Immature natural killer cell (primary cell): ENCODE measurements at places on chromosomes 5 and 9.

GRCh38 chr9:77922591-77922990 lies 109.0 kb downstream of the GNAQ start:
- DNase-seq = no peak

DNA sequence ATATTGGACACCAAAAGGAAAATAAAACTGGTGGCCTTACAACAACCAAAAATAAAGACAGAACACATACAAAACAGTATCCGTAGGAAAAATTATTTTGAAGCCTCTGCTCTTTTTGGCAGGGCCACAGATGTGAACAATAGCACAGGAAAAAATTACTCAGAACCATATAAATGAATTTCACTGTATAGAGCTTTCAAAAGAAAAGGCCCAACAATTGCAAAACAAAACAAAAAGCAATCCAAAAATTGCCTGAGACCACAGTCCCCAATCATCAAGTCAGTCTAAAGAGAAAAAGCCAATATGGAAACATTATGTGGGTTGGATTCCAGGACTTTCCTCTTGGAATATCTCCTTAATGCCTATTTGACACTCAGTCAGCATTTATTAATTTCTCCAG lies 243.8 kb downstream of the CEMIP2 start:
- DNase-seq = no peak

DNA sequence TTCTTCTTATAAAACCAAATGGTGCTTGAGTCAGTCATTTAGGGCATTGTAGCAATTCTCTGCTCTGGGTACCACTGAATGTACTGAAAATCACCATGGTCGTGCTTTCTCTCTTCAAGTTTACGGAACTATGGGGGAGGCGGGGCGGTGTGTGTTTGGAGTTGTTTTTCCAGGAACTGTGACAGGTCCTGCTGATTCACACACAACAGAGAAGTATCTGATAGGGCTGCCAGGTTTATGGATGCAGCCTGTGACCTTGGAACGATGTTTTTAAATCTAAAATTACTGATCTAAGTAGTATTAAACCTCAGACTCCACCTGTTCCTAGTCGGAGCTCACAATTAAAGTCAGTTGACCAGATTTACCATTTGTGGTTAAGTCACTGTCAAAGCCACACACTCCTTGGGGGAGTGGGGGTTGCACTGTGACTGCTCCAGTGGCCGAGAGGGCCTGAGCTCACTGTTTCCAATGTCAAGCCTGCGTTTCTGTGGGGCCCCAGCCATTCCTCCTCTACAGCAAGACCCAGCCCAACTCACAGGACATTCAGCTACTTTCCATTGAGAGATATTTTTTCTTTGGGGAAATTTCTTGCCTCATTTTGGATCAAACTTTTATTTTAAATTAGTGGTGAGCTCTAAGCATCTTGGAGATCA lies 44.4 kb downstream of the GADD45G start:
- no peak for DNase-seq

DNA sequence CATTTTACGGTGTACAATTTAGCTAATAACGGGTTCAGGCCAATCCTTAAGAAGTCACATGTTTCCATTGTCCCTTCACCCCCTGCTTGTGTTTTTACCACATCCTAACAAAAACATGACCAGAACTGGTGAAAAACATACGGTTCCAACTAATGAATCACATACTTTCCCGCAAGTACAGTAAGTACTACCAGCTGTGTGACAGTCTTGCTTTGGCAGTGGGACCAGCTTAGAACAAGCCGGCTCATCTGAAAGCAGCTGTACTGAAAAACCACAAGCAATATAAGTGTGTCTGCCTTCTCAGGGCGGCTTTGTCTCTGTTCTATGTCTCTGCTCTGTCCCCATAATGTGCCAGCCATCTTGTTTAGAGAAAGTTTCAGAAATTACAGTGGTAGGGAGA lies 242.5 kb downstream of the BNC2 start:
- DNase-seq = no peak

DNA sequence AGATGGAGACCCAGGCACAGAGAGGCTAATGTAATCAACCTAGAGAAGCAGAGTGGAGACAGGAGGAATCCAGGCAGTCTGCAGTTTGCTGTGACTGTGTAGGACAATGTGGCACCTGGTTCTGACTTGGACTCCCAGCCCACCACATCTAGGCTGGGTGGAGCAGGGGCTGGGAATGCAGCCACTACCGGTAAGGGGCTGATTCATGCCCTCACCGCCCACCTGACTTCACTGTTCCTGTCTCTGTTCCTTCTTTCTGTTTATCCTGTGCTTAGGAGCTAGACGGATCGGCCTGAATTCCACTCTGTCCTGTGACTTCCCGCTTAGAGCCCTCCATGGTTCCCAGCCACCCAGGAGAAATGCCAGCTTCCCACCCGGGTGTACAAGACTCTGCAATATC lies 2.6 kb downstream of the PDLIM4 start:
- DNase-seq = no peak

- no peak for DNase-seq
These were observed 136.6 kb upstream of the HAND1 start for GRCh38 chr5:154614595-154614994.

- no peak for DNase-seq
These were observed 8.8 kb downstream of the HOMER1 start for GRCh38 chr5:79505138-79505537.

GRCh38 chr9:34580358-34580757 lies 9.2 kb downstream of the CNTFR start:
- no peak for DNase-seq

GRCh38 chr9:36222449-36222848 lies 31.7 kb downstream of the CLTA start:
- no peak for DNase-seq

DNA sequence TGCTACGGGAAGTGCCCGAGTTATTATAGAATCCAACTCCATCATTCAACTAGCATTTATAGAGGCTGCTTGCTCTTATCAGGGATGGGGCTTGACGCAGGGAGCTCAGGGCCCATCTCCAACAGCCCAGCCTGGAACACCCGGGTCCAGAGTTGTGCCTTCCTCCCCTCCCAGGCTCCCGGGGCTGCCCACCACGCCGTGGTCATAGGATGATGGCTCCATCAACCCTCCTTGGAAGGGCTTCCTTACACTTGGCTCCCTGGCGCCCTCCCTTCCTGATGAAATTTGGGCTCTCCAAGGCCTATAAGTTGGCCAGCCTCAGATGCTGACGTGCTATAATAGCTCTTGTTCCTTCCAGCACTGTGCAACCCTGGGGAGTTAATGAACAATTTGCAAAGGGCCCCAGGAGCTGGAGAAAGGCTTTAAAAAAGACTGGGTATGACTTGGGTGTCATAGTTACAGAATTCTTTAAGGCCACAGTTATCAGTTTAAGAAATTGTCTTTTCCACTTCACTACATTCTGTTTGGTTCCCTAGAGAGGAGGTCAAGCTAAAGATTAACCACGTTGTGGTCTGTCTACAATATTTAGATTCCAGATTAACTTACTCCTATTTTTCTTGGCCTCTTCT lies 42.5 kb upstream of the GADD45G start:
- no peak for DNase-seq

- no peak for DNase-seq
These were observed 75.0 kb upstream of the PAPPA start for GRCh38 chr9:116078640-116079039.

GRCh38 chr5:13331585-13331984 lies 612.9 kb downstream of the DNAH5 start:
- DNase-seq = no peak

DNA sequence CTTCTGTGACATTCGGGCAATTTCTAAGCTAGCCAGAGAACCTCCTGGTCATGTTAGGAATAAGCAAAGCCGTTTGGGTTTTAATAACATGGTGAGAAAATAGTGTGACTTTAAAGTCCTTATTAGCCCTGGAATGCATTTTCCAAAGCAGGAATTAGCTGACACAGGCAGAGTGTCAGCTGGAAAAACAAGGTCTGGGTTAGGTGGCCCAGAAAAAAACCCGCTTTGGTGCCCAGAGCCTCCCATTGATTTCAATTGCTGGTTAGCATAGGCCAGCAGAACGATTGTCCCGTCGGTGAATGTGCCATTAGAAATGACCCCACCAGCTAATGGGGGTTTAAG lies 62.1 kb upstream of the CPEB4 start:
- DNase-seq = no peak

- no peak for DNase-seq
These were observed 13.5 kb downstream of the ISL1 start for GRCh38 chr5:51396797-51397196.

GRCh38 chr9:84945878-84946538 lies 276.5 kb downstream of the NTRK2 start:
- DNase-seq = no peak
